ENCODE measurements at places on chromosomes 11 and 22. TPM values are rescaled to one million over a fixed set of nuclear protein-coding genes. Genes with fewer than 3 reads are reported as not detected.

DNA sequence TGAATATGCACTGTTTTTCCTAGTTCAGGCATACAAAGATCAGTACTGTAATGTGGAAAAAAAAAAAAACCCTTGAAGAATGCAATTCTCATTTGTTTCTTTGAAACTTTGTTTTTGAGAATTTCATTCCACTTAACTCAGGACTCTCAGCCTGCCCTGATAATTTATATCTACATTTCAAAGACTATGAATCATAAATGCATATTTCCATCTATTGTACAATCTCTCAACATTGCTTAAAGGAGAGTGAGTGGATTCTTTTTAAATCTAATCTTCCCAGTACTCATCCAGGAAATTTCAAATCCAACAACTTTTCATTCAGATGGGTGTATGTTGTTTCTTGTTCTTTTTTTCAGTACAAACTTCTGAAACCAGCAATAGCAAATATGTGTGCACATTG is 322.2 kb upstream of the DDI1 start:
- H3K4me1 ChIP-seq: no peaks in the 10 kb centered on the region
- no peak for DNase-seq
- no peaks in the 10 kb centered on the region for H3K27me3 ChIP-seq
- no peaks in the 10 kb centered on the region for H3K36me3 ChIP-seq
- H3K27ac ChIP-seq: no peak overlapping the region
- no peak overlapping the region for H3K4me3 ChIP-seq

DNA sequence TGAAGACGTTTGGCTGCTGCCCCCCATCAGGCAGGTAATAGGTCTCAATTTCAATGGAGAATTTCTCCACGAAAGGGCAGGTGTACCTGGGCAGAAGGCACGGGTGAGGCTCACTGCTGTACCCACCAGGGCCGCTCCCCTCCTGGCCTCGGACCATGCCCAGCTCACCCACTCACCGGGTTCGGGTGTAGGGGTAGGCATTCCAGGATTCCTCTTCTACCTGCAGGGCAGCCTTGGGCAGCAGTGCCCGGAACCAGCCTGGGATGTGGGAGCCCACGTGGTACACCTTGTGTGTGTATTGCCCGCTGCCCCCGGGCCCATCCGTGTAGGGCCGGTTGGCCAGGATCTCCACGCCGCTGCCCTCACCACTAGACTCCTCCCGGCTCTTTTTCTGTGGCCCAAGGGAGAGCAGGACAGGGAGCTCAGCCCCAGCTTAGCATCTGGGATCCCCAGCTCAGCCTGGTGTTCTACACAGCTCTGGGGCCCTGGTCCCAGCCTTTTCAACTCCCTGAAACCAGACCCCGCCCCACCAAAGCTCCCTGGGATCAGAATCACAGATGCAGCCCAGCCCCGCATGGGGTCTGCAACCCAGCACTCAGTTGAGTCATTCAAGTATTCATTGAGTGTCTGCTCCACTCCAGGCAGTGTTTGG is 2.7 kb downstream of the PITPNM1 start:
- DNase-seq: no peak
- H3K36me3 ChIP-seq: peaks cover 39% of the 10 kb centered on the region
- H3K27me3 ChIP-seq: no peaks in the 10 kb centered on the region
- H3K27ac ChIP-seq: no peak overlapping the region
- H3K4me3 ChIP-seq: no peak overlapping the region

GRCh38 chr11:61966734-61967115 is 709 bp downstream of the FTH1 start:
- H3K4me1 ChIP-seq: peaks cover 97% of the 10 kb centered on the region
- no peak for DNase-seq
- no peaks in the 10 kb centered on the region for H3K27me3 ChIP-seq
- H3K4me3 ChIP-seq: peak overlapping the region; percentile 97
- H3K36me3 ChIP-seq: peaks cover 41% of the 10 kb centered on the region
- peak overlapping the region; percentile 100 for H3K27ac ChIP-seq

- DNase-seq: no peak
- H3K27me3 ChIP-seq: peaks cover 34% of the 10 kb centered on the region
- no peak overlapping the region for H3K27ac ChIP-seq
Observed at GRCh38 chr11:119745776-119746535, 17.0 kb upstream of the NECTIN1 start.

GRCh38 chr11:21893565-21893867 is 299.4 kb upstream of the ANO5 start:
- no peak for DNase-seq
- no peaks in the 10 kb centered on the region for H3K36me3 ChIP-seq
- H3K4me1 ChIP-seq: no peaks in the 10 kb centered on the region

DNA sequence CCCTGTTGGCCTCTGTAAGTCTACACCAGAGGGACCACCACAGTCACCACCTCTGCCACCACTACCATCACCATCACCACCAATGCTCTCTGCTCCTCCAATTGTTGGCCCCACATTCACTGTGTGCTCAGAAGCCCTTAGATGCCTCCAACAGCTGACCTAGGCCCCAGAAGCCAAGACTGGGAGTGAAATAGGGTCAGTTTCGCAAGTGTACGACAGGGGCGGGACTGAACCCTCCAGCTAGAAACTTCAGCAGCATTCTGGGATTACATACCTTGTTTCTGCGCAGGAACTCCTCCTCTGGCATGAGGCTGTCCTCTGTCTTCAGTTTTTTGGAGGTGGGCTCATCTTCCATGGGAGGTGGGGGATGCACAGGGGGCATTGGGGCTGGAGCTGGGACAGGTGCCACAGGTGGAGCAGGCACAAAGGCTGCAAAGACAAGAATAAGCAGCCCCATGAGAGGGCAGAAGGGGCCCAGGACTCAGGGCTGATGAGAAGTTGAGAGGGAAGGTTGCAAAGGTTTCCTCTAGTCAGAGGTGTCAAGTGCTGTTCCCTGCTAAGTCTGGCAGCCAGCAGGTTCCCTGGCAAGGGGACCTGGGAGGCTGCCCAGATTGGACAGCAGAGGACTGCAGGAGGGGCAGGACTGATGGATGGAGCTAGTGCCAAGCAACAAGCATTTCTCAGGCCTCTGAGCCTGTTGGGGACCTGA is 10.2 kb upstream of the TBC1D10A start:
- H3K36me3 ChIP-seq: peaks cover 100% of the 10 kb centered on the region
- no peaks in the 10 kb centered on the region for H3K27me3 ChIP-seq
- peak overlapping the region; percentile 69 for H3K27ac ChIP-seq
- peak; percentile 68 for DNase-seq
- H3K4me3 ChIP-seq: no peak overlapping the region
- peaks cover 68% of the 10 kb centered on the region for H3K4me1 ChIP-seq

DNA sequence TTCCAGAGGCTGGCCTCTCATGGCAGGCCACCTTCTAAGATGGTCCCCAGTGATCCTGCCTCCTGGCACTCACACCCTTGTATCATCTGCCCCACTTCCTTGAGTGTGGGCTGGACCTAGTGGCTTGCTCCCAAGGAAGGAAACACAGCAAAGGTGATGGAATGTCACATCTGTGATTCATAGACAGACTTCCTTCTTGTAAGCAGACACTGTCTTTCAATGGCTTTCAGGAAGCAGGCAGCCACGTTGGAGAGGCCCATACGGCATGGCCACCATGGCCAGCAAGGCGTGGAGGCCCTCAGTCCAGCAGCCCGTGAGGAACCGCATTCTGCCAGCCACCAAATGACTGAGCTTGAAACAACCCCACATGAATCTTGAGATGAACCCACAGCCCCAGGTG is 11.3 kb downstream of the LMO1 start:
- H3K27ac ChIP-seq: no peak overlapping the region
- H3K27me3 ChIP-seq: peaks cover 17% of the 10 kb centered on the region
- DNase-seq: no peak
- H3K4me3 ChIP-seq: no peak overlapping the region

- H3K36me3 ChIP-seq: no peaks in the 10 kb centered on the region
- H3K27ac ChIP-seq: no peak overlapping the region
- DNase-seq: no peak
- no peaks in the 10 kb centered on the region for H3K4me1 ChIP-seq
- no peak overlapping the region for H3K4me3 ChIP-seq
Observed at GRCh38 chr11:28011813-28012212, 96.1 kb downstream of the KIF18A start.

GRCh38 chr11:66864172-66864901 is 7.5 kb downstream of the LRFN4 start:
- no peaks in the 10 kb centered on the region for H3K27me3 ChIP-seq
- no peak overlapping the region for H3K27ac ChIP-seq
- H3K4me3 ChIP-seq: no peak overlapping the region
- H3K36me3 ChIP-seq: no peaks in the 10 kb centered on the region
- no peaks in the 10 kb centered on the region for H3K4me1 ChIP-seq

DNA sequence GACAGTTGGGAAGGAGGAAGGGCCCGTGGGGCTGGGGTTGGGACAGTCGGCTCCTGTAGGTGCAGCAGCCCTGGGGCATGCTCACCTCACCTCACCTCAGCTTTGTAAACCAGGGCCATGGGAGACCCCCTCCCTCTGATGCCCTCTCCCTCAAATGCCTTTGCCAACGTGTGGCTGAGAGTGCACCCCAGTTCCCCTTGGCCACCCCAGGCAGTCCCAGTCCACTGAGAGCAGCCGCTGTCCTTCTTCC is 4.2 kb upstream of the NEAT1 start:
- H3K4me1 ChIP-seq: peaks cover 76% of the 10 kb centered on the region
- H3K4me3 ChIP-seq: peak overlapping the region; percentile 80
- H3K27me3 ChIP-seq: no peaks in the 10 kb centered on the region
- peaks cover 12% of the 10 kb centered on the region for H3K36me3 ChIP-seq
- DNase-seq: peak; percentile 79

DNA sequence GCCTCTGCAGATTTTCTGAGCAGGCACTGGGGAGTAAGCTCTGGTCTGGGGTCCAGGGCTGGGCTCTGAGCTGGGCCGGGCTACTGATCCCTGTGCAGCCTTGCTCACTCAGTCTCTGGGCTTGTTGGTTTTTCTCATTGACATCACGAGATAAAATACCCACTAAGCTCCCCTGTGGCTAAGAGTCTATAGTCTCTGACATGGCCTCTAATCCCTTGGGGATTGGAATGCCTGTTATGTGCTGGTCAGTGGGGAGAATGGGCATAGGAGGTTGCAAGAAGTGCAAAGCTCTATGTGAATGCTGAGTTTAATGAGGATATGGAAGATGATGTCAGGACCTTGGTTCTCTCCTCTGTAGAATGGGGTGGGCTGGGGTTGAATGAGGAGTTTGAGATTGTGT is 23.3 kb downstream of the ELF5 start:
- no peaks in the 10 kb centered on the region for H3K4me1 ChIP-seq
- H3K27ac ChIP-seq: no peak overlapping the region
- H3K36me3 ChIP-seq: no peaks in the 10 kb centered on the region
- H3K4me3 ChIP-seq: no peak overlapping the region
- H3K27me3 ChIP-seq: peaks cover 23% of the 10 kb centered on the region

DNA sequence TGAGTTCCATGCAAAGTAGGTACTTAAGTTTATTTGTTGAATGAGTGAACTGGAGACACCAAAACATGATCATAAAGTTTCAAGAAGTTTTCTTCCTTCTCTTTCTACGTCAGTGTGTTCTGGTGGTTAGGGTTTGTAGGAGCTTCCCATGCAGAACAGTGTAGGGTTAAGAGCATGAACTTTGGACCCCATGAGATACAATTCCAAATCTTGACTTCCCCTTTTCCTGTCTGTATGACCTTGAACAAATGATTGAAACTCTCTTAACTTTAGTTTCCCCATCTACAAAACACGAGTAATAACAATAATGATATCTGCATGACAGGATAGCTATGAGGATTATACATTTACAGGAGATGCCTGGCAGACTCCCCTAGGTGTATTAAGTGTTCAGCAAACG is 41.0 kb upstream of the TENM4 start:
- DNase-seq: no peak
- H3K27ac ChIP-seq: no peak overlapping the region
- H3K27me3 ChIP-seq: peaks cover 17% of the 10 kb centered on the region

GRCh38 chr22:33897448-33897835 is 22.8 kb downstream of the LARGE1 start:
- H3K27me3 ChIP-seq: no peaks in the 10 kb centered on the region
- peaks cover 89% of the 10 kb centered on the region for H3K4me1 ChIP-seq
- no peak for DNase-seq
- H3K27ac ChIP-seq: peak overlapping the region; percentile 75

- no peak for DNase-seq
- H3K36me3 ChIP-seq: no peaks in the 10 kb centered on the region
- H3K27ac ChIP-seq: no peak overlapping the region
- no peak overlapping the region for H3K4me3 ChIP-seq
Observed at GRCh38 chr22:49094858-49095257, 732.8 kb downstream of the BRD1 start.

- H3K36me3 ChIP-seq: no peaks in the 10 kb centered on the region
- DNase-seq: no peak
- no peaks in the 10 kb centered on the region for H3K27me3 ChIP-seq
- H3K4me1 ChIP-seq: no peaks in the 10 kb centered on the region
- no peak overlapping the region for H3K4me3 ChIP-seq
- no peak overlapping the region for H3K27ac ChIP-seq
Observed at GRCh38 chr11:40130427-40130826, 1329.0 kb downstream of the LRRC4C start.

GRCh38 chr11:34055218-34056000 is 3.9 kb downstream of the CAPRIN1 start:
- no peak for DNase-seq
- H3K4me3 ChIP-seq: no peak overlapping the region
- peaks cover 89% of the 10 kb centered on the region for H3K4me1 ChIP-seq
- no peak overlapping the region for H3K27ac ChIP-seq
- no peaks in the 10 kb centered on the region for H3K27me3 ChIP-seq

DNA sequence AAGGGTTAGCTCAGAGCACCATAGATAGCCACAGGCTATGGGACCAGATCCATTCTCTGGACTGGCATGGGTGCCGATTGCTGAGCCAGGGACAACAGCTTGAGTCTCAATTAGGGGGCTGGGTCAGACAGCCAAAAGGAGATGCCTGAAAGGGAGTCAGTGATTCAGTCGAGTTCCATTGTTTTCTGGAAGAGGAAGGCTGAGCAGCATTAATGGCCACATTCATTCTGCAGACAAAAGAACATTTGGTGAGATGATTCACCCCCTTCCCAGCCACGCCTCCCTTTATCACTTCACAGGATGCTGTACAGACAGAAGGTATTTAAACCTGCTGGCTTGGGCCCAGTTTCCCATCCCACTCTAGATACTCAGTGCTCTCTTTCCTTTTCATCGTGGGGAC is 131.9 kb downstream of the ADAMTS15 start:
- no peak overlapping the region for H3K4me3 ChIP-seq
- peaks cover 33% of the 10 kb centered on the region for H3K4me1 ChIP-seq
- DNase-seq: peak; percentile 53
- no peaks in the 10 kb centered on the region for H3K27me3 ChIP-seq
- H3K36me3 ChIP-seq: no peaks in the 10 kb centered on the region

DNA sequence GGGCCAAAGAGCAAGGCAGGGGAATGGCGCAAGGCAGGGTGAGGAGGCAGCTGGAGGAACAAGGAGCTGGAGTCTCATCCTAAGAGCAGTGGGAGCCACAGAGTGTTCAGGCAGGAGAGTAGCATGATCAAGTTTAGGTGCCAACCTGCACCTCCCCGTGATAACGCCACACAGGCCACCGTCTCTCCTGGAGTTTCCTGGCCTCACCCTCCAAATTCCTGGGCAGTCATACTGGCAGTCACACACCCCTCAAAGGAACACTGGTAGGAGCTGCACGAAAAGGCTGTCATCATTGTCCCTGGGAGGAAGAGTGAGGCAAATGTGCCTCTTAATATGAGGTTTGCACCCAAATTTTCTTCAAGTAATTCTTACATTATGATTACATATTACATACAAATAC is 36.3 kb upstream of the RTL6 start:
- peaks cover 4% of the 10 kb centered on the region for H3K4me1 ChIP-seq
- no peak for DNase-seq
- no peak overlapping the region for H3K4me3 ChIP-seq
- H3K27ac ChIP-seq: no peak overlapping the region

TUBA8 gene
- total RNA-seq: 253 TPM

MS4A2 gene
- 0.41 TPM for total RNA-seq

MPEG1 gene
- 9.5 TPM for total RNA-seq

LRRC55 gene
- 0.16 TPM for total RNA-seq

NDUFV1 gene
- 640 TPM for total RNA-seq

SLC22A12 gene
- not detected for total RNA-seq

DUSP8 gene
- 15.3 TPM for total RNA-seq

SCGB1A1 gene
- total RNA-seq: not detected
